ENCODE measurements at places on chromosomes 1 and 21.

- no peak for DNase-seq
These were observed 185.5 kb downstream of the RYR2 start for GRCh38 chr1:237227476-237227875.

GRCh38 chr1:231818337-231818736 lies 191.7 kb downstream of the DISC1 start:
- no peak for DNase-seq

- DNase-seq, result no peak
These were observed 14.1 kb downstream of the ADGRB2 start for GRCh38 chr1:31749785-31750735.

GRCh38 chr1:29959356-29959755 lies 723.0 kb downstream of the PTPRU start:
- DNase-seq, result no peak

DNA sequence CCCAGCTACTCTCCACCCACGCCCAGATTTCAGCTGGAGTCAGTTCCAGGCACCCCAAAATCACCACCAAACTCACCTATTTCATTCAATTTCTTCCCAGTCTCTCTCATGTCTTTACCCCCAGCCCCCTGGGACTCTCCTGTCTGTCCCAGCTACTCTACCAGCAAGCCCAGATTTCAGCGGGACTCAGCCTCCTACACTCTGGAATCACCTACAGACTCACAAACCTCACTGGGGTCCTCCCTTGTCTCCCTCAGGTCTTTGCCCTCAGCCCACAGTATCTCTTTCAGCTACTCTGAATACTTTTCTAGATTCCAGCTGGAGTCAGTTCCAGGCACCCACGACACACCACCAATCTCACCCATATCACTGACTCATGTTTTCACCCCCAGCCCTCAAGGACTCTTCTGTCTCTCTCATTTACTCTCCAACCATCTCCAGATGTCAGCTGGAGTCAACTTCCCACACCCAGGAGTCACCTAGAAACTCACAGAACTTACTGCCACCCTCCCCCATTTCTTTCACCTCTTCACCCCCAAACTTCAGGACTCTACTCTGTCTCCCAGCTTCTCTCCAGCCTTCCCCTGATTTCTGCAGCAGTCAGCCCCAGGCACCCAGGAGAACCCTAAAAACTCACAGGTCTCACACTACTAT lies 1529.3 kb upstream of the TPTE start:
- no peak for DNase-seq
